ENCODE measurements at places on chromosomes 5 and 9. TPM values are rescaled to one million over a fixed set of nuclear protein-coding genes. Genes with fewer than 3 reads are reported as not detected.

TMEM8B gene
- total RNA-seq: 6.8 TPM

PLAC8L1 gene
- 0.69 TPM for total RNA-seq

CDC25C gene
- total RNA-seq: 11.5 TPM

LHX3 gene
- 0.16 TPM for total RNA-seq

DNA sequence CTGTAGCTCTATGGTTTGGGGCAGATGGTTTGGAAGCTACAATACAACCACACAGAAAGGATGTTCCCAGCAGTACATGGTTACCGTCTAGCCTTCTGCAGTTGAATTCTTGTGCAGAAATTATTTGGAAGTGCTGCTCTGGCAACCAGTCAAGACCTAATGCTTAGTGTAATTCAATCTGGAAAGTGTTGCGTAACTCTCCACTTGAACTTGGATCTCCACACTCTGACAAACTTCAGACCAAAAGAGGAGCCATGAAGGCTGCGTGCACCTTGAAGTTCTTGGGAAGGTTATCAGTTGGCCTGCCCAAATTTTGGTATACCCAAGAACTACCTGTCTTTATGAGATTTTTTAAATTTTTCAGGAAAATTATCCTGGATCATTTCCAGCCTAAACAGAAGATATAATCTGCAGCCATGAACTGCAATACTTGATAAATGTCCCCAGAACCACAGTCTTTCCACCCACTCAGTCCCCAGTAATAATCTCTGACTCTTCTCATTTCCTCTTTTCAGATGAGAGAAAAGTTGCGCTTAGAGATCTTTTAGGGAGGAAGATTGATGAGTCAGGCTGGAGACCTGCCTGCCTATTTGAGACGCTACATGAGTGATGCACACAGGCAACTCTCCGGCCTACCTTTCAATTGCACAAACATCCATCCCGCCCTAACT lies 159.9 kb downstream of the FANCC start:
- no peak for ATAC-seq

DNA sequence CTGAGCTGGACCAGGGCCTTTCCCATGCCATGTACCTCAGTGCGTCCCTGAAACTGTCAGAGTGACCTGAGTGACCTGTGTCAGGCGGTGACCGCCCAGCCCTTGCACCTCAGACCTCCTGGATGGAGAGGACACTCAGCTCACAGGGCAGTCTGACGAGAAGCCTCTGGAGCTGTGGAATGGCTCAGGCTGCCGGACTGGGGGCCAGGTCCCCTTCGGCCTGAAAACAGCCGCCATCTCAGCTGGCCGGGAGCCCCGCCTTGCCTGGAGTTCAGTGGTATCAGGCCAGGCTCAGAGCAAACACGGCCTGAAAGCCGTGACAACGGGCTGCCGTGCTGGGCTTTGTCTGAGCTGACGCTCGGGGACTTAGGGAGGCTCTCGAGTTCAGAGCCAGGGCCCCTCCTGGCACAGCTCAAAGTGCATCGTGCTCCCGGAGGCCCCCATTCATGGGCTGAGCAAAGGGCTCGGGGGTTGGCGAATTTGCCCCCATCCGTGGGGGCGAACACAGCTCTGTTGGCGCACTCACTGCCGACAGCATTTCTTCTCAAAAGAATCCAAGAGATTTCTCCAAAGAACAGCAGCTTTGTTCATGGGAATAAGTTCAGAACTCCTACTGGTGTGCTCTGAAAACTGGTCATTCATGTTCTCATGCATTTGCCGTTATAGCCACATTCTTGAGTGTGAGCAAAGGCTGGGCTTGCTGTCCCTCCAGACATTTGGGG lies 8.4 kb upstream of the SLC9A3 start:
- no peak for ATAC-seq

GRCh38 chr9:2335260-2335659 lies 286.3 kb upstream of the VLDLR start:
- ATAC-seq: no peak

DNA sequence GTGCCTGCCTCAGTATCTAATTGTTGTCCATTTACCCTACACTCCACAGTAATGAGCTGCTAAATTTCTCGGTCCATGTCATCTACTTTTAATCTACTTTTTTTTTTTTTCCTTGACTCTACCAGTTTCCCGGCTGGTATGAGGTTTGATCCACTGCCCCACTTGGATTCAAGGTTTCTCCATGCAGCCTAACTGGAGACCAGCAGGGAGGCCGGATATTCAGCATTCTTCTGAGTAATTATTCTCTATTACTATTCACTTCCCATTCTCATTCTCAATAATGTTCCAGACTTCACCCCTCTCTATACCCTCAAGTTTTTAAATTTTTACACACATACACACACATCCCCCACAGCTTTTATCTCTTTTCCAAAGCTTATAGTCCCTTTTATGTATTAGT lies 51.0 kb upstream of the SUSD1 start:
- no peak for ATAC-seq

GRCh38 chr9:14246951-14247350 lies 67.0 kb downstream of the NFIB start:
- no peak for ATAC-seq

GRCh38 chr9:76018235-76018634 lies 127.8 kb downstream of the PCSK5 start:
- ATAC-seq: peak; percentile 12

DNA sequence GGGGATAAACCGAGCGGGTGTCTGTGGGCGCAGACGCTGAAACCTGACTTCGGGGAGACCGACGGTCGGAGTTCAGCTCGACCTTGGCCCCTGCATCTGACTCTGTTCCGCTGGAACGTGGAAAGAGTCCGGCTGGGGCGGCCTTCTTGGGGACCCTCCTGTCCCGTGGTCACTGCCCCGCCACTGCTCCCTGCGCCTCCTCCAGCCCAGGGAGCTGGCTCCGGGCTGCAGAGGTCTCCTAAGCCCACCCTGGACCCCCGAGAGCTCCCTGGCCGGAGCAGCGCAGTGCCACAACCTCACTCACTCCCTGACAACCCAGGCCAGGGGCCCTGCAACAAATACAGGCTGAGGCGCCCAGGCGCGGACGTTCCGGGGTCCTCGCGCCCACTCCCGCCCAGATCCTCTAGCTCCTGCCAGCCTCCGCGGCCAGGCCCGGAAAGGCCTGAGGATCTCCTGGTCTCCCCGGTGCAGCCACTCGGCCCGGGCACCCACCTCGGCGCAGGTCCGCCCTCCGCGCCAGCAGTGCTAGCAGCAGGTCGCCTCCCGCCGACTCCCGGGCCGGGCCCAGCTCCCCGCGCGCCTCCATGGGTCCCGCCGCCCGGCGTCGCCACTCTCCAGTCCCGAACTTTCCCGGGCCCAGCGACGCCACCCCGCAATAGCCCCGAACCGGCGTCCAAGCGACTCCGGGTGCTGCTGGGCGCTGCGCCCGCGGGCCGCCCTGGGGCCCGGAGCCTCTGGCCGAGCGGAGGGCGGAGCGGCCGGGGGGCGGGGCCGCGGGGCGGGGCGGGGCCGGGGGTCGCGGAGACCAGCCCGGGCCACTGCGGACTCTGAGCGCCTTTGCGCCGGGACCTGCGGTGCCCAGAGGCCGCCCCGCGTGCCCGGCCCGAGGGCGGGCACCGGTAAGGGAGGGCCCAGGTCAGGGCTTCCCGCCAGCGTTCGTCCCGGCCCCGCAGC lies 2.2 kb downstream of the LHX3 start:
- ATAC-seq: no peak

Measured in activated T-helper 17 cell treated with anti-CD3 and anti-CD28 coated beads, Interleukin-2, amount 50 U/mL, for 72 hours (primary cell).